ENCODE measurements at places on chromosomes 16 and 17.
A peak's percentile ranks its signal among the peaks of the same experiment; 100 is the strongest.

DNA sequence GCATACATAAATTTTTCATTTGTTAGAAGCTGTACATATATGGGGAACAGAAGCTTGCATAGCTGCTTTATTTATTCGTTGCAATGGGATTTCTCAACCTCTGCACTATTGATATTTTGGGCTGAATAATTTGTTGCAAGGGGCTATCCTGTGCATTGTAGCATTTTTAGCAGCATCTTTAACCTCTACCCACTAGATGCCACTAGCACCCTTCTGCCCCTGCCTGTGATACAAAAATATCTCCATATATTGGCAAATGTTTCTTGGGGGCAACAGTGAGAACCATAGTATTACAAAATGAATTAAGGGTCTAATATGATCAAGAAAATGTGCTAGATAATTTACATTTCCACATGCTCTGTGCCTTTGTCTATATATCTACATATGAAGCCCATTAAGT, 1401.0 kb downstream of the CDH11 start:
- no peak for DNase-seq

DNA sequence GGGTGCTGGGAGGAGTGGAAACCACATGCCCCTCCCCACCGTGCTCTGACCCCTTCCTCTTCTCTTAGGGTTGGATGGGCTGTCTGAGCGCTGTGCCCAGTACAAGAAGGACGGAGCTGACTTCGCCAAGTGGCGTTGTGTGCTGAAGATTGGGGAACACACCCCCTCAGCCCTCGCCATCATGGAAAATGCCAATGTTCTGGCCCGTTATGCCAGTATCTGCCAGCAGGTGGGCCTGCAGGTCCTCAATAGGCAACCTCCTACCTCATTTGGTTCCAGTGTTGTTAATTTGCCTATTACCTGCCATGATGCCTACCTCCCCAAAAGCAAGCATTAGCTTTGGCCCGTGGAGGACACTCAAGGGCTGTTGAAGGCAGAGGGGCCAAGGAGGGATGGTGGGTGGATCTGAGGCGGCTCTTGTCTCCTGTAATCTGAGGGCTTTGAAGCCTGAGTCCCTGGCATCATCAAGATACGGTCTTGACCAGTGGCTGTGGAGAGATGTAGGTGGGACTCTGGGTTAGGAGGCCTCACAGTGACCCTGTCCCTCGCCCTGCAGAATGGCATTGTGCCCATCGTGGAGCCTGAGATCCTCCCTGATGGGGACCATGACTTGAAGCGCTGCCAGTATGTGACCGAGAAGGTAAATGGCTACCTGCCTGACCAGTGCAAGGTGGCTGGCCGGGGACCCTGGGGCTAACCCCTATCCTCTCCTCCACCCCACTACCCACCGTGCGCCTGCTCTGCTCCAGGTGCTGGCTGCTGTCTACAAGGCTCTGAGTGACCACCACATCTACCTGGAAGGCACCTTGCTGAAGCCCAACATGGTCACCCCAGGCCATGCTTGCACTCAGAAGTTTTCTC, 3.4 kb downstream of the ALDOA start:
- peak; percentile 66 for DNase-seq

- peak; percentile 65 for DNase-seq
These were observed at the start of gene FMNL1 for GRCh38 chr17:45221081-45222013. FMNL1 (plus strand) TSS chr17:45221885; CDS start chr17:45222125, 240 bp downstream.

GRCh38 chr17:55432358-55433028, 10.9 kb upstream of the MMD start:
- no peak for DNase-seq

DNA sequence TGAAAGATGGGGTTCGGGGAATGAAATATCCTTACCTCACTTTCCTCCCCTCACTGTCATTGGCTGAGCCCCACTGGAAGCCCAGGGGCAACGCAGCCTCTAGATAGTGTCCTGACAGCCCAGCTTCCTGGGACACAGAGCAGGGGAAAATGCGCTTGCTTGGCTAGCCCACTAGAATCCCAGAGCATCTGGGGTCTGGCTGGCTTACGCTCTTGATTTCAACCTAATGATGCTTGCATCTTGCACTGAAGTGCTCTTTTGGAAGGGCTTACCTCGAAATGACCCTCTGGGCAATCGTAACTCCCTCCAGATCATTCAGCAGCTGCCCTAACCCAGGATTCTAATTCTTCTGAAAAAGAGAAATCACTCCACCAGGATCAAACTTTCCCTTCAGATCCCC, 147.6 kb downstream of the SOX9 start:
- DNase-seq, result no peak

DNA sequence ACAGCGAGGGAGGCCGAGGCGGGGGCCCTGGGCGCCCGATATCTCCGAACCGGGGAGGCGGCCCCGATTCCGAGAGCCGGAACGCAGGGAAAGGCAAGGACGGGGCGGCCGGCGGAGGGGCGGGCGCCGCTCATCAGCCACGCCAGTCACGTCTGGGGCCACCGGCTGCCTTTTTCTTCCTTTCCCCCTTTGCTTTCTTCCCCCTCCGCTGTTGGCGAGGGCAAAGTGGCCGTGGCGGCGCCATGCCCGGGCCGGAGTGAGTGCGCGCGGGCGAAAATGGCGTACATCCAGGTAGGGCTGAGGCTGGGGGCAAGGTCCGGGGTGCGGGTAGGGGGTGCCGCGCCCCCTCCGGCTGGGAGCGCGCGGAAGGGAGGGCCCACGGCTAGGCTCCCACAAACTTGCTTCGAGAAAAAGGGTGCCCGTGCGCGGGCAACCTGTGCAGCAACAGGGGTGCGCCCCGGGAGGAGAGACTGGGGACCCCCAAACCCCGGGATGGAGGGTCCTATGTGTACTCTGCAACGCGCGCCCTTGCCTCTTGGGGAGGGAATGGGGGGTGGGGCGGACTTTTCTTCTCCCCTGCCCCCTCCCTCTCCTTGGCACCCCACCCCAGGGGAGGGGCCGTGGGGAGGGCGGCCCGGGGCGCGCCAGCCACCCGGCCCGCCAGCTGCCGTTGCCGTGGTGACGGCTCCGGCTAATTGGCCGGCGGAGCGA, 486 bp downstream of the SYT17 start:
- no peak for DNase-seq

DNA sequence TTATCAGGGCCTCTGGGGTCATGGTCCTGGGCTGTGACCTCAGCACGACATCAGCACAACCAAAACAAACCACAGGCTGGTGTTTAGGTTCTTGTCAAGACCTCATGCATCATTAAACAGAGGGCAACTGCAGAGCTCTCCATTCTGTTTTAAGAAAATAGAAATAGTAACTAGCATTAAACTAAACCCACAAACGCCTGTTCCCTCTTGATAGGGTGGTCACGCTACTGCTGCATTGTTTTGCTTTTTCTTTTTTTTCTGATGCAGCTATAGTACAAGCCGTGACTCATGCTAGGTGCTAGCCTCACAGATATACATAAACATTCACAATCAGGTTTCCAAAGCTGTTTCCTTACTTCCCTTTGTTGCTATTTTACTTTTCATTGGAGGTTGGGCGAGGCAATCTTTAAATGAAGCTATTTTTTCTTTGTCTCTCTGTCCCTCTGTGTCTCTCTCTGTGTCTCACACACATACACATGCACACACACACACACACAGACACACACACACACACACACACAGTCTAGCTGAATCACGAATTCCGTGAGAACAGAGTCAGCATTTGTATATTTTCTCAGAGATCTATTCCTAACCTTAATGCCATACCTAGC, 310.3 kb downstream of the CDH13 start:
- no peak for DNase-seq

GRCh38 chr17:44147812-44148211, 6.1 kb downstream of the HROB start:
- no peak for DNase-seq

DNA sequence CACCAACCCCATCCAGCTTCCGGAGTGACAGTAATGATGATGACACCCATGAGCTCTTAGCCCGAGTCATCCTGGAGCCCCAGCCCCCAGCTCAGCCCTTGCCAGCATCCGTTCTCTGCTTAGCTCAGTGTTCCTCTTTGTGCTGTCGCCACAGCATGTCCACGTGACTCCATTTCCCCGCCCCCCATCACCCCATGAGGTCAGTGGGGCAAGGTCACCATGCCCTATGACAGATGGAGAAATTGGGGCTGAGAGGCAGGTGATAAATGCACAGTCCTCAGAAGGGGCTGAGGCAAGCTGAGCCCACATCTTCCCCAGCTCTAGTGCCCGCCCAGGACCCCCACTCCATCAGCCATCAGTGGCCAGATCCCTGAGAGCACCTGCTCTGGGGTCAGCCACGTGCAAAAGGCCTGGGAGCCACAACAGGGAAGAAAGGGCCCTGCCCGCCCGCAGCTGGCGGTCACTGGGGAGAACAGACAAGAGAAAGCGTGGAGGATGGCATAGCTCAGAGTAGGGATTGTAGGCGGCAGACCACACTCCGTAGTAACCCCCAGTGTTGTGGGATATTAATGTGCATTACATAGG, 17.1 kb downstream of the ITGB4 start:
- peak; percentile 83 for DNase-seq

DNA sequence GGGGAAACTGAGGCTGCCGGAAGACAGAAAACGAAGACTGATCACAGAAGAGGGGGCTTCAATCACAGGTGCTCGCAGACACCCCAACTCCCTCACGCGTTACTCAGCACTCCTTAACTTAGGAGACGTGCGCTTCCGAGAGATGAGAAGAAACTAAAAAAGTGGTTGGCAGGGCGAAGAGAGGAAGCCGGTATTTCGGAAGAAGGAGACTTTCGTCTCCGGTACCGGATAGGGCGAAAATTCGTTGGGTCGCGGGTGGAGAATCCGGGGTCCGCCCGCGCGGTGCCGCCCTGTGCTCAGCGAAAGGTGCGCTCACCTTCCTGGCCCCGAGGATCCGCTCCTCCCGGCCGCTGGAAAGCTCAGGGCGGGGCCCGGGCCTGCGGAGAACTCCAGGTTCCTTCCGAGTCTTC, 917 bp upstream of the TBX2 start:
- no peak for DNase-seq

GRCh38 chr16:70416748-70417616, 21.9 kb downstream of the ST3GAL2 start:
- peak; percentile 42 for DNase-seq

GRCh38 chr16:87880117-87880696, 10.9 kb upstream of the SLC7A5 start:
- no peak for DNase-seq

- DNase-seq, result no peak
These were observed 6.9 kb downstream of the CHD9 start for GRCh38 chr16:53061701-53062159.

- no peak for DNase-seq
These were observed 5.6 kb downstream of the TOP3A start for GRCh38 chr17:18309202-18309601.

GRCh38 chr17:29707212-29707571, 84.5 kb upstream of the CORO6 start:
- no peak for DNase-seq

DNA sequence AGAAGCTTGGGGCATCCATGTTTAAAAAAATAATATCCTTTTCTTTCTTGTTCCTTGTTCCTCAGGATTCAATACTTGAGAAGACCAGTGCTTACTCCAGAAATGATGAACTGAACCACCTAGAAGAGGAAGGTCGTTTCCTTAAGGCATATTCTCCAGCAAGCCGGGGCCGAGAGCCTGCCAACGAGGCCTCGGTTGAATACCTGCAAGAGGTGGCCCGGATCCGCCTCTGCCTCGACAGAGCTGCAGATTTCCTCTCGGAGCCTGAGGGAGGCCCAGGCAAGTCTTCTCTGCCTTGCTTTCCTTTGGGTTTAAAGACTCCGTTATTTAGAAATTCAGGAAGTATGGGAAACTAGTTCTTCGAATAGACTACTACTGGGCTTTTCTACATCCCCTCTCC, 42.5 kb upstream of the ENDOV start:
- no peak for DNase-seq

DNA sequence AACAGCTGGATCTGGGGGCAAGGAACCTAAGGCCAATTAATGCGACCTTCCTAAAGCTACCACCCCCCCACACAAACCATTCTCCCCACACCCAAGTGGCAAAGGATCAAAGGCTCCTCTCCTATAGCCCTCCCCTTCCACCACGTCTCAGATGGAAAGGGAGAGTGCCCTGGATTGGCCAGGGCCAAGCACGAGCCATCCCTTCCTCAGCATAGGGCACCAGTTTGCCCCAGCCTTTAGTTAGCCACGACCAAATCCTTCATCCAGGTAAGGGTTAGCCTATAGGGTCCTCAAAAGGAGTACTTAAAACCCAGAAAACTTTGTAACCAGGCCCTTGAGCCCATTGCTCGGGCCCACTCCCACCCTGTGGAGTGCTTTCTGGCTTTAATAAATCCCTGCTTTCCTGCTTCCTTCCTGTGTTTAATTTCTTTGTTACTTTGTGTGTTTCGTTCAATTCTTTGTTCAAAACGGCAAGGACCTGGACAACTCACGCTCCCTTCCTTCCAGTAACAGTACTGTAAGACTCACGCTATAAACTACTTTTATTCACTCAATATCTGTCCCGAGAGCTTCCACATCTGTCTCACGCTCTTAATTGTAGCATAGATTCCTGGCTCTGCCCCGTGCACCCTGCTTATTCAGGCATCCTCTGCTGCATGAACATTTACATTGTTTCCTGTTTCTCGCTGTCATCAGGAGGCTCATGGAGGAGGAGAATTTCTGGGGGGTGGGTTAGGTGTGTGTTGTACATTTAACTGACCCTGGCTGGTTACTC, 62.3 kb downstream of the TNFRSF13B start:
- no peak for DNase-seq

DNA sequence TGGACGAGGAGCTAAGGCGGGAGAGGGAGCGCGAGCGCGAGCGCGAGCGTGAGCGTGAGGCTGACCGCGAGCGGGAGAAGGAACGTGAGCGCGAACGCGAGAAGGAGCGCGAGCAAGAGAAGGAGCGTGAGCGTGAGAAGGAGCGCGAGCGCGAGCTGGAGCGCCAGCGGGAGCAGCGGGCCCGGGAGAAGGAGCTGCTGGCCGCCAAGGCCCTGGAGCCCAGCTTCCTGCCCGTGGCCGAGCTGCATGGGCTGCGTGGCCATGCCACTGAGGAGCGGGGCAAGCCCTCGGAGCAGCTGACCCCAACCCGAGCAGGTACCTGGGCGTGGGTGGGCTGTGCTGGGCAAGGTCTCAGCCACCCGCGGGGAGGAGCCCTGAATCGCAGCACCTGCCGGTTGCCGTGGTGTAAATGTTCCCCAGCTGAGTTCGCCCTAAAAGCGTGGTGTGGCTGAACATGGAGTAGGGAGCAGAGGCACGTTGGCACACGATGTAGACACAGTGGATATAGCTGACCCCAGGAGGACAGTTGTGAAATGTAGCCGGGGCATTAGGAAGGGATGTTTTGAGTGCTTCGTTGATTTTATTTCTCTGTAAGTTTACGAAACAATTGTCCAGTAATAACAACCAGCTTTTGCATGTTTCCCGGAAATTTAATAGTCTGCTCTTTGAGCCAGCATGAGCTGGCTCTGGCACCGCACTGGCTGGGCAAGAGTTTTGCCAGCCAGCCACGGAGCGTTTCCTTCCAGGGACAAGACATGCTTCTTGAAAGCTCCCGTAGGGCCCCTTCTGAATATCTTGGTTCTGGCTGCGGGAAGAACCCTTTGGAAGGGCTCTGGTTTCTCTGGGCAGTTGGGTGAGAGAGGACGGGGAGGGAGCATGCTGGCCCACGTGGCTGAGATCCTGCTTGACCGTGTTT, 32.1 kb downstream of the GINS2 start:
- DNase-seq, result no peak
